Right lung (tissue), 10 donors: ENCODE measurements at places on chromosomes 16 and 17.

DNA sequence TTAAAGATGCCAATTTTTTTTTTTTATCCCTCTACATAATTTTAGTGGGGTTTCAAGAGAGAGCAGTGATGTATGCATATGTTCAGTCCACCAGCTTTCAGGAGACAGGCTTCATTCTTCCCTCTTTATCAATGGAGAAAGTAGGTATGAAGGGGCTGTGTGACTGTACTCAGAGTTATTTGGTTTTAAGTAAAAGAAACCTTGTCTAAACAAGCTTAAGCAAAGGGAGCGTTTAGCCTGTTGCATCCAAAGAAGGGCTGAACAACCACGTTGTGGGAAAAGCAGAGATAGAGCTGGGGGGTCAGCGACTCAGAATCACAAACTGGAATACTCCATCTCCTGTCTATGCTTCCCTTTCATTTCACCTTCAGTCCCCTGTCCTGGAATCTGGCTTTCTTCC is 50.4 kb upstream of the HAS3 start:
- no peak for DNase-seq

DNA sequence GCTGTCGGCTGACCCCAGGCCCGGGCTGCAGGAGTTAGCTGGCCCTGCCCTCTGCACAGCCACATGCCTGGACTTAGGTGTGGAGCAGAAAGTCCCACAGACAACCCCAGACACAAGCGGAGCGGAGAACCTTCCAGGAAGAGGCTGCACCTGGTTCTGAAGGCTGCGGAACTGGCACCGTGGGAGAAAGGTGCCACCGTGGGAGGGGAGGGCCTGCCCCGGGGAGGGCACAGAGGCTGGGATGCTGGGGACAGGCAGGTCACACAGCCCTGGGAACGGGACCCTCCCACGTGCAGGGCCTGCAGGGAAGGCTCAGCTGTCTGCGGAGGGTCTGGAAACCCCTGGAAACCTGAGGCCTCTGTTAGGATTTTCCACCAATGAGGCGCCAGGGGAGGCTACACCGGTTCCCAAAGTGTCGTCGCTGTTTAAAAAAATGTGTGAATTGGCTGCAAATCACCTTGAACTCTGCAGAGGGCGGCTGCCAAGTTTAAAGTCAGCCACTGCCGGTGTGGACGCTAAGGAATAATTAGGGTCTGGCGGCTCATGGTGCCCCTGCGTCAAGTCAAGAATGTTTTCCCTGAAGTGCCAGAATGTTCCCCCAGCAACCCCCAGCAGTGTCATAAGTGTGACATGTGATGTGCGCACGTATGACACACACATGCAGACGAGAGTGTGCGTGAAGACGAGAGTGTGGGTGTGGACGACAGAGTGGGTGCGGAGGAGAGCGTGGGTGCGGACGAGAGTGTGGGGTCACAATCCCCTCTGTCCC is 50.9 kb upstream of the PABPN1L start:
- DNase-seq, result no peak

GRCh38 chr16:66159987-66160386 is 206.5 kb upstream of the CDH5 start:
- no peak for DNase-seq

- no peak for DNase-seq
Measured at GRCh38 chr17:835263-835662, 53.1 kb downstream of the MRM3 start.

DNA sequence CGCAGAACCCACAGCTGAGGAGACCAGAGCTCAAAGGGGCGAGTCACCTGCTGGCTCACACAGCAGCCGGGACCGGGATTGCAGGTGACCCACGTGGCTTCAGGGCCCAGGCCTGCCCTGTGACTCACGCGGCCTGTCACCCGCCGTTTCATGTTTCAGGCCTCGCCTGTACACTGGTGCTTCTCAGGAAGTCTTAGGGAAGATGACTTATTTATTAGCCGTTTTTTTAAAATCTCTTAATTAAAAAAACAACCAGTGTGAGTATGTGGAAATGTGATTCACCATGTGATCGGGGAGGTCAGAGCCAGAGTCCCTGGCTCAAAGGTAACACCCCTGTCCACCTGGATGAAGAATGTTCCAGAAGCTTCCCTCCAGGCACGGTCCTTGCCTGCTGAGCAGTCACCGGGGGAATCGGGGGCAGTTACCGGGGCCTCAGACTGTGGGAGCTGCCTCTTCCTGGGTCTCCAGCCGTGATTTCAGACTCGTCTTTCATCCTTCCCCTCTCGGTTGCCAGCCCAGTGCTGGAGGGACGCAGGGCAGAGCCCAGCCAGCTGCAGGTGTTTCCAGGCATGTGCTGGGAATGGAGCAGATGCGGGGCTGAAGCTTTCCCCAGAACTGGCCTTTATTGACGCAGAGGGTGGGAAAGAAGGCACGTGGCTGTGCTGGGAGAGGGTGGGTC is 49.3 kb downstream of the CMIP start:
- no peak for DNase-seq

GRCh38 chr16:3718019-3718391 is 681 bp upstream of the TRAP1 start:
- no peak for DNase-seq

DNA sequence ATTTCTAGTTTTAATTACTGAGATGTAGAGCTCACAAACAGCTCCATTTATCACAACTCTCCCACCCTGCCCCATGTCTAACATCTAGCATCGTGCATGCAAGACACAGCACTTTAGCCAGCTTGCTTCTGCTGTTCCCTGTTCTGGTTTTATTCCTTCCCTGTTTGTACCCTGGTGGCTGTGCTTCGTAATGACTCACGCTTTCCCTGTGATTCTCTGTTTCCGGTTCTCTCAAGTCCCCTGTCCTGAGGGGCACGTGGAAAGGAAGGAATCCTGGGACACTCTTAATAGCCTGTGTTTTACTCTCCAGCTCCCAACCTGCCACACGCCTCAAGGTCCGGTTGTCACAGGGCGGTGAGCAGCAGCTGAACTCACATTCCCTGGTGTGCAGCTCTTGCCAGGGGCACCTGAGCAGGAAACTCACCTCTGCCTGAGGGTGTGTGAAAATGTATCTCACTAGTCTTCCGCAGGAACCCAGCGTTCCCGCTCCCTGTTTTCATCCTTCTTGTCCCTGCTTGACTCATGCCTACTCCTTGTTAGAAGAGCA is 10.6 kb downstream of the SHISA6 start:
- DNase-seq, result no peak

GRCh38 chr17:50328363-50329325 is 17.3 kb upstream of the XYLT2 start:
- peak; percentile 78 for DNase-seq

DNA sequence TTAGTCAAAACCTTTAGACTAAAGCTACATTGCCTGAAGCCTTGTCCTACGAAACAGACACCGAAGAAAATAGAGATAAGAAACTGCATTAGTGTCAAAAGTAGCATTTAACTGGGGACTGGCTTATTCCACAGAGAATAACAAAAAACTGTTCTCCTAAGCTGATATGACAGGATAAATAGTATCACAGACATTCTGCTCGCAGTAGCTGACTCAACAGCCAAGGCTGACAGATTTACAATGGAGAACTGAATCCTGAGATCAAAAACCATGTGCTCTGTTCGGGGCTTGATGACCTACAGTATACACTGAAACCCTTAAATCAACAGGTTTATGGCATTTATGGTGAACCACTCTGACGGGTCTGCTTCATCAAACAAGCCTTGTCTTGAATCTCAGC is 25.5 kb downstream of the ADAMTS18 start:
- DNase-seq, result no peak

GRCh38 chr17:62750631-62751051 is 57.5 kb downstream of the MARCHF10 start:
- DNase-seq, result no peak

GRCh38 chr17:45170931-45171337 is 9.3 kb downstream of the HEXIM2 start:
- no peak for DNase-seq

DNA sequence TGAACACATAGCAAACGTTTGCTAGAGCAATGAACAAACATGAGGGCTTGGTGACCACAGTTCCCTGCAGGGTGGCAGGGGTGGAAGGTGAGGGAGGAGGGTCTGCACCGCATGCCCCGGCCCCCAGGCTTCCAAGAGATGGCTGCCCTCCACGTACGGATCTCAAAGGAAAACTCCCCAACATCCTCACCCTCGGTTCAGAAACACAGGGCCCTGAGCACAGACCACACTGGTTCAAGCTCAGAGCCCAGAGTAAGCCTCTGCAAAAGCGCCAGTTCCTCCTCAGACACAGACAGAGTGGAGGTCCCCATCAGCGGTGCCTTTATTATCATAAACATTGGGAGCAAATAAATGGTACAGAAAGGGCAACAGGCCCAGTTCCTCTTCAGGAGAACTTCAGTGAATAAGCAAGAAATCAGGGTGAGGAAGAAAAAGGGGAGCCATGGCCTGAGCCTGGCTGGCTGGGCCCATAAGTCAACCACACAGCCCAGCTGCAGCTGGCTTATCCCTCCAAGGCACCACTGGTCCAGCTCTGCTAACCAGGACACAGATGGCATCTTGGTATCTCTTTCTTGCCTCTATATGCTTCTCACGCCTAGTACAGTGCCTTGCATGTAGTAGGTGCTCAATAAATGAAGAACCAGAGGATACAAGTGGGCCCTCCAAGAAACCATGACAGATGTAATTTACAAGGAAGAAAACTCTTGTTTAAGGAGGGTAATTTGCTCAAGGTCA is 11.0 kb downstream of the MPO start:
- no peak for DNase-seq
